ENCODE measurements at places on chromosomes 13 and 19.
A peak's percentile ranks its signal among the peaks of the same experiment; 100 is the strongest.

- DNase-seq: no peak
Observed at GRCh38 chr13:24234200-24234915, 73.8 kb downstream of the SPATA13 start.

DNA sequence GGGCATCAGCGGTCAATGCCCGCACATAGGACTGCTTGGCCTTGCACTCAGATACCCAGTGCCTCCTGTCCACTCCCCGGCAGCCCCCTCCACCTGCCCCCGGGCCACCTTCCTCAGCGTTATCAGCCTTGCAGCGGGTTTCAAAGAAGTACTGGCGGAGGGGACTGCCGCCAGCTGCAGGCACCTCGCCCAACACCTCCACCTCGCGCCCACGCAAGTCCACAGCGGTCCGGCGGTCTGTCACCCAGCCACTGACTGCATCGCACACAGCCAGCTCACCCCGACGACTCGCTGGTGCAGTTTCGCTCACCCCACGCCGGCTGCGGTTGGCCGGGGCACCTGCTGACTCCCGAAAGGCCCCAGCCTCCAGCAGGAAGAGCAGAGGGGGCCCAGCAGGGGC, 3.2 kb downstream of the NTF4 start:
- no peak for DNase-seq

DNA sequence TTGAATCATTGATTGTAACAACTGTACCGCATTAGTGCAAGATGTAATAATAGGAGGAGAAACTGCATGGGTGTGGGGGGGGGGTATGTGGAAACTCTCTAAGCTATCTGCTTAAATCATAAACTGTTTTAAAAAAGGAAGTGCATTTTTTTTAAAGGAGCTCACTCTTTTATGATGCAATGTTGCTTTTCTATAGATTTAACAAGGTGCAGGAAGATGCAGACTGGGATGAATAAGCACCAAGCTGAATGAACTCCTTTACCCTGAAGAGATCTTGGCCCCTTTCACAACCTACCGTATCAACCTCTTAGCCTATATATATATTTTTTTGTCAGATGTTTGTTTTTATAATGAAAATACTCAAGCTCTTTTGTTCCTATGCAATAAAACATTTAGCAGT, 95.9 kb downstream of the AKAP11 start:
- no peak for DNase-seq

DNA sequence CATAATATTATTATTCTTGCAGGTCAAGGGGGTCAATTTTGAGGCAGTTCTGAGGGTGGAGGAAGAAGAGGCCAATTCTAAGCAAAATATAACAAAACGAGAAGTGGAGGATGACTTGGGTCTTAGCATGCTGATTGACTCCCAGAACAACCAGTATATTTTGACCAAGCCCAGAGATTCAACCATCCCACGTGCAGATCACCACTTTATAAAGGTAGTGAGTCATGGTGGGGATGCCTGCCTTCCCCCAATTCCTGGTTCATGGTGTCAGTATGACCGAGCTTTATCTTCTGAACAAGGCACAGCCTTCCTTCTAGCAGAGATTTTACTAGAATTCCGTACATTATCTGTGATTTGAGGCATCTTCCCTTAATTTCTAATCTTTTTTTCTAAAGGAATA, 9.4 kb upstream of the DCUN1D2 start:
- DNase-seq: peak; percentile 22

GRCh38 chr13:97986835-97987234, 33.4 kb downstream of the IPO5 start:
- no peak for DNase-seq

- no peak for DNase-seq
Observed at GRCh38 chr19:11882606-11883005, 5.0 kb upstream of the ZNF69 start.

GRCh38 chr13:105616333-105617075, 919.0 kb downstream of the EFNB2 start:
- no peak for DNase-seq

GRCh38 chr13:26021516-26021915, 30.3 kb downstream of the SHISA2 start:
- DNase-seq: no peak

DNA sequence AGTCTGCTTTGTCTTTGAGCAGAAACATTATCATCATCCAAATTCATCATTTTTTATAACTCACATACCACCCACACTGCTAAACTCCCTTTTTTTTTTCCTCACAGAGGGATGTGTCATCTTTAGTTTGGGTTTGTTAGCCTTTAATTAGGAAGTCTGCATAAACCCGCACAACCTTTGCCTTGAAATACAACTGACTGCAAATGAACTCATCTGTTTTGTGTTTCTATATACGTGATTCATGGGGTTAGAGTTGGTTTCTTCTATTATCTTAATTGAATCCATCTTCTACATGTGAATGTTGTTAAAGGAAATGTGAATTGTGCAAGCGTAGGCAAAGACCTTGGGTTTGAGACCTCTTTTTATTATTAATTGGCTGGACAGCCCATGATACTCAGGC, 102.7 kb downstream of the SLAIN1 start:
- DNase-seq: peak; percentile 70

- peak; percentile 28 for DNase-seq
Observed at GRCh38 chr13:64154514-64154913, 2738.9 kb upstream of the PCDH20 start.

- DNase-seq: no peak
Observed at GRCh38 chr13:25059958-25060357, 36.0 kb upstream of the PABPC3 start.

DNA sequence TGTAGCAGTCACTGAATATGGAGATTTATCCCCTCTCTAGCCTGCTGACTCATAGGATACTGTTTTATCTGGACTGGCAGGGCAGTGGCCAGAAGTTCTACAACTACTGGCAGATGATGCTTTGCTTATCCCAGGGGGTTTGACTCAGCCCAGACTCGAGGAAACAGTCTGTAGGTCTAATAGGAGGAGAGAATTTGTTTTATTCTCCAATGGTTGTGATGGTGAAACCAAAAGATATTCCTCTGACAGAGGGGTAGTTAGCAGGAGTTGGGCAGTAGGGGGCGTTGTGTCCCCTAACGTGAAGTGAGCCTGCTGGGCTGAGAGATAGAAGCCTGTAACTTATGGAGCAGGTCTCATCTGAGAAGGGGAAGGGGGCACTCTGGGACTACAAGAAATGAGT, 74.9 kb downstream of the WTIP start:
- DNase-seq: peak; percentile 25
